Stimulated activated CD4-positive, alpha-beta T cell treated with anti-CD3 and anti-CD28 coated beads, Interleukin-12 subunit alpha, Interleukin-12 subunit beta, amount 100 ng/mL, for 4 hours (primary cell): ENCODE measurements at places on chromosomes 4 and X.

DNA sequence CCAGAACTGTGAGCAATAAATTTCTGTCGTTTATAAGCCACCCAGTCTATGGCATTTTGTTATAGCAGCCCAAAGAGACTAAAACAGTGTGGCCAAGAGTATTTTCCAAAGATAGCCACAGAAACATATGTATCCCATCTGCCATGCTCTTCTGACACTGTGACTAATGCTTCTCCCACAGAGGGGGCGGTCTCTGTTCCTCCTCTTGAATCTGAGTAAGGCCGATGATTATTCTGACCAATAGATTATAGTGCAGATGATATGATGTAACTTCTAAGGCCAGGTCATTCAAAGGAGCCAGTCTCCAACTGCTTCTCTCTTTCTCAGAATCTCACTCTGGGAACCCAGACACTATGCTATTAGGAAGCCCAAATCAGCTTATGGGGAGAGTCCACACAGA, 570.7 kb downstream of the BCOR start:
- DNase-seq = no peak

DNA sequence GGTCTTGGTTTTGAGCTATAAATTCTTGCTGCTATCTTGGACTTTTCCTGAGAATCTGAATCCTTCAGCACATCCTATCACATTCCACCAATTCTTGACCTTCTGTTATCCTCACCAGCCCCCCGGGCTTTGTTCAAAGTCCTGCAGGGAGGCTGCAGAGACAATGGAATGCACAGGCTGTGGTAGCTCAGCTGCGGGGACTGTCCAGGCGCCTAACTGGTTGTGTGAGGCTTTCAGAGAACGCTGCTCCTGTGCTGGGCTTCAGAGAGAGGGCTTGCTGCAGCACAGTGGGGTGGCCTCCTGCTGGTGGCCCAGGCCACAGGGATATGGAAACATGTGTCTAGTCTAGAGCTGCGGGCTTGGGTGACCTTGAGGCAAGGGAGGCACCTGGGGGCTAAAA, 196.3 kb upstream of the GATB start:
- no peak for DNase-seq

DNA sequence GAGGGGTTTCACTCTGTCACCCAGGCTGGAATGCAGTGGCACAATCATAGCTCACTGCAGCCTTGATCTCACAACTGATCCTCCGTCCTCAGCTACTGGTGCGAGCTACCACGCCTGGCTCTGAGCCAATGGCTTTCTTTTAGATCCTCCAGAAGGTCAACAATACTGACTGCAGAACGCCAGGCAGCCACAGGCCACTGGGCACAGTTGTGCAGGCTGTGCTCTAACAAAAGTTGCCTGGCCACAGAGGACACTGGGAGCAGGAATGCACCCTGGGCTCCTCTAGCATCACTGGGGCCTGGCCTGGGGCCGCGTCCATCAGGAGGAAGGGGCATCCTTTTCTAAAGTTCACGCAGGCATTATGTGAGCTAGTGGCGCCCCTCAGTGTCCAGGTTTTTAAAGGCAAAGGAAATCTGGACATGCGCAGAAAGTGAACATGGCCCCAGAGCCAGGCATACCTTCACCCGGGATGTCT, 14.9 kb upstream of the PORCN start:
- no peak for DNase-seq

DNA sequence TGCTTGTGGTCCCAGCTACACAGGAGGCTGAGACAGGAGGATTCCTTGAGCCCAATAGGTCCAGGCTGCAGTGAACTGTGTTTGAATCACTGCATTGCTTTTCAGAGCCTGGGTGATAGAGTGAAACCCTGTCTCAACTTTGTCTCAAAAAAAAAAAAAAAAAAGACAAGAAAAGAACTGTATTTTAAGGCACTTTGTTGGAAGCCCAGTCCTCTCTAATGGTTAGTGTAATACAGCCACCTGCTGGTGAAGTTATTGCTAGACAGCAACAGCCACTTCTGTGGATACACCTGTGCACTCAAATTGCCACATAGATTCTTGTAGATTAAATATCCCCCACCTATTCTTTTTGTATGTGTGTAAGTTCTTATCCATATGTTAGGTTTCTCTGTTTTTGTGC, 10.1 kb upstream of the FGG start:
- no peak for DNase-seq

- DNase-seq = peak; percentile 20
Observed at GRCh38 chrX:24081661-24082154, 27.0 kb downstream of the EIF2S3 start.

GRCh38 chr4:176882206-176882605, 89.5 kb upstream of the VEGFC start:
- DNase-seq = no peak

DNA sequence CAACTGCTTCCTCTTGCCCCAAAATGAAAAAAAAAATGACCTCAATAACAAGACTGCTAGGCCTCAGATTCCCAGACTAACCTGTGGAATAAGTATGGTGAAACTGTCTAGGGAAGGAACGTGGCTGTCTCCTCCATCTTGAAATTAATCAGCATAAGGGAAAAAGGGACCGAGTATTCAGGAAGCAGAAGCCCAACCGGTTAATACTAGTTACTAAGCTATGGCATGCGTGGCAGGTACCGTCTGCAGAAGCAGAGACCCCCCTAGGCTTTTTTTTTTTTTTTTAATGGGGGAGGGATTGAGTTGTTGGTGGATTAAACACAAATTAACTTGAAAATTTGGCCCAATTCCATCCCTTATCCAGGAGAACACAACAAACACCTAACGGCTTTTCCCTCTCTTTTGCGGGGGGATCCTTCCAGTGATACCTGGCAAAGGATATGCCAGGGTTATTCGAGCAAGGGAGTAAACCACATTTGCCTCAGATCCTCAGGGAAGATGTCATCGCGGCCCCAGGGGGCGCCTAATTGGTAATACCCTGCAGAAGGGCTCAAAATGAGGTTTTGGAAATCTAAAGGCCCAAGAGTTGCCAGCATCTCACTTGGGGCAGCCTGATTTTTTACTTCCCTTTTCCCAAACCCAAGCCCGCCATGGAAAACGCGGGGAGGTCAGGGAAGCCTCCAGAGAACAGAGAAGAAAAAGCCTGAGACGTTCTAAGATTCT, 893 bp downstream of the RLIM start:
- DNase-seq = no peak

- no peak for DNase-seq
Observed at GRCh38 chr4:31947101-31947500, 1226.9 kb downstream of the PCDH7 start.

DNA sequence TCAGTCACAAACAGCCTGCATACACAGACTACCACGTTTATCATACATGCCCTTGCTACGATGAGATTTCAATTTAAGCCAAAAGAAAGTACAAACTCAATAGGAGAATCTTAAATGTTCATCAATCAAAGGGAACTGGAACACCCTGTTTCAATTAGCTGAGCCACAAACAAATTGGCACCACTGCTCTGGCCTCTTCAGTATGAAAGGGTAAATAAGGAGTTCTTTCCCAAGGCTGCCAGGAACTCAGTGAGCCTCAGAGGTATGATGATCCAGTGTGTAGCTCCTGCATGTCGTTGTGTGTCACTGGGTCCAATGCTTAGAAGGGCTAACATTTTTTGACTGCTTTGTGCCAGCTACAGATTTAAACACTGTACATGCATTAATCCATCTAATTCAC, 5.4 kb downstream of the RNF150 start:
- no peak for DNase-seq

GRCh38 chr4:14920237-14920636, 82.0 kb upstream of the CPEB2 start:
- no peak for DNase-seq

DNA sequence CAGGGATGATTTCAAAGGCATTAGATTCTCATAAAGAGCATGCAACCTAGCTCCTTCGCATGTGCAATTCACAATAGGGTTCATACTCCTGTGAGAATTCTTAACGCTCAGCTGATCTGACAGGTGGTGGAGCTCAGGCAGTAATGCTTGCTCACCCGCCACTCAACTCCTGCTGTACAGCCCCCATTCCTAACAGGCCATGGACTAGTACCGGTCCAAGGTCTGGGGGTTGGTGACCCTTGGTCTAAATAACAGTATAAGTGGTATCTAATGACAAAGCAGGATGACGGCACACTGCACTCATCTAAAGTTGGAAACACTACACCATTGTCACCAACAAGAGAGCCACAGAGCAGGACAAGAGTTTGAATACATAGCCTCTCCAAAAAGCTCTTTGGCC, 28.5 kb downstream of the ADGRA3 start:
- no peak for DNase-seq

DNA sequence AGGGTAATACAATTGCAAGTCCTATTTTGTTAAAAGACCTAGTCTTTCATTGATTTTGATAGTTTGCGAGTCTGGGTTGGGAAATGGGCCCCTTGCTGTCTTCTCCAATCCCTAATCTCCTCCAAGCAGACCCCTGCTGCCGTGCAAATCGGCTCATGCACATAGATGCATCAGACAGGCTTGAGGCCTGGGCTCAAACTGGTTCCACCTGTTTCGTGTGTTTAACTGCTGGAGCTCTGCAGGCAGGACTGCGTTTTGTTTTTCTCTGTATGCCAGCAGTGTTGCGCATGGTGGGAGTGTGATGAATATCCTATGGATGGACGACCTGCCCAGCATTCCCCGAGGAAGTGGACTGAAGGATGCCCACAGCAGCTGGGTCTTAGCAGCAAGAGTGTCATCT, 133.9 kb downstream of the PDGFRA start:
- DNase-seq = no peak

DNA sequence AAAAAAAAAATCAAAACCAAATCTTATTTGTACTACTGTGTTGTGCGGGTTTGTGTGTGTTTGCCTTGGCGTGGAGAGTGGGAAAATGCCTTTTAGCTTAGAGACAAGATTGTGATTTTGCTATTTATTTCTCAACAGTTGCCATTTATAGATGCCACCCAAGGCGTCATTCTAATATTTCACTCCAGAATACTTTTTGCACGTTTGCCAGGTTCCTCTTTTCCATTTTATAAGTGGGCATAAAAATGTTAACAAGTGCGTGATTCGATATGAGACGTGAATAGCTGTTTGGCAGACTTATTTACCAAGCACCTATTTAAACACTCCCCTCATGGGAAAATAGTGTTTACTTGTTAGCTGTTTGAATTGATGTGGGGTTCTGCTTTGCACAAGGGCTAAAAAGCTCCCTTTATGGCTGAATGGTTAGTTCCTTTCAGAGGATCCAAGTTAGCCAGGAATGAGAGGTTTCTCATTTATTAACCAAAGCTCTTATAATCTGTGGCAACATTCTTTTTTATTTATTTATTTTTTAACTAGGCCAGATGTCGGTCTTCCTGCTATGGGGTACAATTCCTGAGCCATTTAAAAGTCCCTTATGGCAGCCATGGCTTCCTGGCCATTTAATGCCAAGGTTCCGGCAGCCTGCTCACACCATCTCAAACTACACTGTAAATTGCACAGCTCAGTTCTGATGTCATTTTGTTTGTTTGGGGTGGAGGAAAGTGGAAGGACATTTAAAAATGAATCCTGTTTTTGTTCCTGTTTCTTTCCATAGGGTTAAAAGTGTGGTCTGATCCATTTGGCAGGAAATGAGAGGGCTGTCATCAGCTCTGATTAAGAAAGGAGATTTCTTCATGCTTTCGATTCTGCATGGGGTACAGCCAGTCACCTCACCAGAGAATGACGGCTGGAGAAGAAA, 14.6 kb downstream of the SMIM20 start:
- DNase-seq = no peak

DNA sequence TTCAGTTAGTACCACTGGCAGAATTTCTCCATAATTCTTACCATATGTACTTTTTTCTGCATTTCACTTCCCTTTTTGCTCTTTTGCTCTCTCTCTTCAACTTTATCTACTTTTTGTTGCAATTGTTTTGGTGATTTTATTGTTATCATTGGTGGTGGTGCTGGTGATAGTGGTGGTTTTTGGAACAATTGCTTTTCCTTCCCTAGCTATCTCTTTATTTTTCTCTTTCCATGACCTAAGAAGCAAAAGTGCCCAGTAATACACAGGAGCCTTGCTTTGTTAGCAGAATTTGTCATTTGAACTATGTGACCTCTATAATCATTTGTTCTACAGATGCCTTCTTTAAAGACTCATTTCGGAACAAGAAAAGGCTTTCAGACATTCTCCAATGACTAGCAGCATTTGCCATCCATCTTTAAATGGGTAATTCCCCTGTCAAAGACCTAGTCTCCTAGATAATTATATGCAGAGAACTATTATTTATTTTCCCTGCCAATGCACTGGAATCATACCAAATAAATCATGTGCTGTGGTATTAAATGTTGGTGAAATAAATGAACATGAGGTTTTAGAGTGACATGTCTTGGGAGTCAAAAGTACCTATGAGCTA, 154.5 kb downstream of the GASK1B start:
- no peak for DNase-seq

DNA sequence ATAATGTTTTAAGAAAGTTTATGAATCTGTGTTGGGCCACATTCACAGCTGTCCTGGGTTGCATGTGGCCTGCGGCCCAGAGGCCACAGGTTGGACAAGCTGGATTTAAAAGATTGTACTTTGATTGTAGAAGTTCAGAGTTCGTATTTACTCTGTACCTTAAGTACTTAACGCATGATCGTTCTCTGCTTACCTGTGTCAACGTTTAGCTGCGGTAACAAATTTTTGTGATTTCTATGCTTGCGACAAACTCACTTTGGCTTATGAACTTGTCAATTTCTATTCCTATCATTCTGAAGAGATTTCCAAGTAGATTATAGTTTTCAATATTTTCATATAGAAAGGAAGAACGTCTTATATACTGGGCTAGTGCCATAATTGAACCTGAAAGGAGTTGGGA, 285.6 kb downstream of the TENM3 start:
- no peak for DNase-seq

- peak; percentile 28 for DNase-seq
Observed at GRCh38 chr4:106502106-106502699, 133.6 kb upstream of the GIMD1 start.

GRCh38 chr4:123547216-123548165, 150.9 kb downstream of the SPRY1 start:
- no peak for DNase-seq

DNA sequence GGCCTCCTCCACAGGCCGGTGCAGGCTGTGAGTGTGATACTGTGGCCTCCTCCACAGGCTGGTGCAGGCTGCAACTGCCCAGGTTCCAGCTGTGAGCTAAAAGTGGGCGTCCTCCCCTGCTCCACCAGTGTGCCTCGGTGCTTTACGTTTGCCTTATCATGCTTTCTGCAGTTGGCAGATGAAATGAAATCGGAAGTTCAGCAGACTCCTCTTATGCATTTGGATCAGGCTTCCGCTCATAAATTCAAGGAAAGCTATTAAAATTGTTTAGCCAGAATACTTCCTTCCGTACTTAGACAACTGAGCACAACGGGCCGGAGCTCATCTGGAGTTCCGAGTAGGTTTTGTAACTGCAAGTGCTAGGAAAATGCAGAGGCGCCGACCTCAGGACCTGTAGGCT, 12.0 kb downstream of the CYP4V2 start:
- no peak for DNase-seq

GRCh38 chr4:8033829-8034528, 94.3 kb upstream of the AFAP1 start:
- DNase-seq = no peak

GRCh38 chr4:170047771-170048354, 21.7 kb upstream of the MFAP3L start:
- peak; percentile 45 for DNase-seq

GRCh38 chr4:121177246-121178137, 13.4 kb upstream of the TNIP3 start:
- DNase-seq = no peak
